NAMALWA (cell line): ENCODE measurements at places on chromosomes 4 and X.

DNA sequence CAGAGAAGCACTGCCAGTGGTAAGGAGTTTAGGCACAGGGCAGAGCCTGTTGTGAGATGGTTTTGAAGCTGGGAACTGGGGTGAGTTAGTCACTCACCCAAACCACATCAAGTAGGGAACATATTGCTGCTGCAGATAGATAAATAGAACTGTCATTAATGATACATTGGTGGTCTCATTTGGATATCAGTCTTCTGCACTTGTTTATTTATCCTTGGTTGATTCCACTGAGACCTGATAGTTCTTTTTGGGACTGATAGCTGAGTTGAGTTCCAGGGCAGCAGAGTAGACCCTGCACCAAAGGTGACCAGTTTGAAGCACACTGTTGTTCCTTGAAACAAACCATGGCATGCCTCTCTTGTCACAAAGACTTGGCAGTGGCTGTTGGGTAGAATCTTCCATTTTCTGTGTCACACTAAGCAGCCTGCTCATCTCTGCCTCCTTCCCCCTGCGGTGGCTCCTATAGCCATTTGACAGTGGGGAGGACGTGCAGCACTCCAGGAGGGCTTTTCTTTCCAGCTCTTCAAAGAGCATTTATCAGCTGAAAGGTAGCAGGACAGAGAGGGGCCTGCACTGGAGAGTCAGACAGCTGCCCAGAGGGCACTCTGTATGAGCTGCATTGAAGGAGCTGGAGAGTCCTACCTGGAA lies 59.7 kb upstream of the TMEM164 start:
- DNase-seq = no peak

DNA sequence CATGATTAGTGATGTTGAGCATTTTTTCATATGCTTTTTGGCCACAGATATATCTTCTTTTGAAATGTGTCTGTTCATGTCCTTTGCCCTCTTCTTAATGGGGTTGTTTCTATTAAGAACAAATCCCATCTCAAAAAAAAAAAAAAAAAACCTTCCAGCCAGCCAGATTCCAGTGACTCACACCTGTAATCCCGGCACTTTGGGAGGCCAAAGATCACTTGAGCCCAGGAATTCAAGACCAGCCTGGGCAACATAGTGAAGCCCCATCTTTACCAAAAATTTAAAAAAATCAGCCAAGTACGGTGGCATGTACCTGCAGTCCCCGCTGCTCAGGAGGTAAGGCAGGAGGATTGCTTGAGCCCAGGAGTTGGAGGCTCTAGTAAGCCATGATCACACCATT lies 5.1 kb downstream of the RAB33B start:
- DNase-seq = no peak

GRCh38 chr4:13159041-13159620 lies 325.0 kb downstream of the RAB28 start:
- DNase-seq = no peak

DNA sequence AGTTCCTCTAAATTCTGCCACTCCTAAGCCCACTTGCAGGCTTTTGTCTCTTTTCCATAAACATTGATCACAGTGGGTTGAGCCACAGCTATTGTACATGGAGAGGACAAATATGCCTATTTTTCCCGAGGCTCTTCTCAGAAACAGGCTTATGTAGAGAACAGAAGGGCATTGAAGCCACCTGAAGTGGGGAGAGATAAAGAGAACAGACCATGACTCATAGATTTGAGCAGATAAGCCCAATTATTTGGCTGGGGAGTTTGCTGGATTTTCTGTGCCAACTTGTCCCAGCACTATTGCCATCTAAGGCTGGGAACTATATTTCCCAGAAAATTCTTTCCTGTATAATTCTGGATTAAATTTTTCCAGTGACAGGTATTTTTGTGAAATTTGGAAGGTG lies 446.1 kb upstream of the RPS6KA3 start:
- no peak for DNase-seq

- DNase-seq = no peak
These were observed 138.0 kb downstream of the VEGFC start for GRCh38 chr4:176654565-176655216.

- no peak for DNase-seq
These were observed 36.3 kb downstream of the HTT-AS start for GRCh38 chr4:3037957-3038461.

DNA sequence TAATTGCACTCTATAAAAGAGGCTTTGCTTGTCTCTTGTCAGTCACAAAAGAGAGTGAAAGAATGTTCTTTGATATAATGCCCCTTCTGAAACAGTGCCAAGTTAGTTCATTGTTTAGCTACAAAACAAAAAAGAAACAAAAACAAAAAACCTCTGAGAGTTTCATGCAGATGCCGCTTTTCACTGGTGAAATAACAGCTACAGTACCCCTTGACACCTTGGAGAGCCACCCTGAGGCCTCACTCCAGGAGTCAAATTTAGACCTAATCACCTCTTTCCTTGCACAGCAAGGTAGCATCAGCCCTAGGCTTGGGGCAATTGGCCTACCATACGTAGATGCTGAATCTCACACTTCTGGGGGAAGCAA lies 185.2 kb downstream of the UNC5C start:
- DNase-seq = no peak

DNA sequence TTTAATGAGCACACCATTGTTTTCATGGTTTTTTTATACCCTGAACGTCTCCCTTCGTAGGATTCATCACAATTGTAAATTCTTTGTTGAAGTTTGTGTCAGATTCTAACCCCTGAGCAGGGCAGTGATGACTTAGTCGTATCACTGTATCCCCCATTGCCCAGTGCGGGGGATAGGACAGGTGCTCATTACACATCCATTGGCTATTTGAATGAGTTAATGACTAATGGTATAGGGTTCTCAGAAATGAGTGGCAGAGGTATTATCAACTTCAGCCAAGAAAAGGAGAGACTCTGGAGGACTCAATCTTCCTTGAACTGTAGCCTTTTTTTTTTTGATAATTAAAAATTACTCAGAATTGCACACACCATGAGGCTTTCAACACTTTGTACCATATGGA lies 64.6 kb downstream of the SYNPO2 start:
- DNase-seq = no peak

DNA sequence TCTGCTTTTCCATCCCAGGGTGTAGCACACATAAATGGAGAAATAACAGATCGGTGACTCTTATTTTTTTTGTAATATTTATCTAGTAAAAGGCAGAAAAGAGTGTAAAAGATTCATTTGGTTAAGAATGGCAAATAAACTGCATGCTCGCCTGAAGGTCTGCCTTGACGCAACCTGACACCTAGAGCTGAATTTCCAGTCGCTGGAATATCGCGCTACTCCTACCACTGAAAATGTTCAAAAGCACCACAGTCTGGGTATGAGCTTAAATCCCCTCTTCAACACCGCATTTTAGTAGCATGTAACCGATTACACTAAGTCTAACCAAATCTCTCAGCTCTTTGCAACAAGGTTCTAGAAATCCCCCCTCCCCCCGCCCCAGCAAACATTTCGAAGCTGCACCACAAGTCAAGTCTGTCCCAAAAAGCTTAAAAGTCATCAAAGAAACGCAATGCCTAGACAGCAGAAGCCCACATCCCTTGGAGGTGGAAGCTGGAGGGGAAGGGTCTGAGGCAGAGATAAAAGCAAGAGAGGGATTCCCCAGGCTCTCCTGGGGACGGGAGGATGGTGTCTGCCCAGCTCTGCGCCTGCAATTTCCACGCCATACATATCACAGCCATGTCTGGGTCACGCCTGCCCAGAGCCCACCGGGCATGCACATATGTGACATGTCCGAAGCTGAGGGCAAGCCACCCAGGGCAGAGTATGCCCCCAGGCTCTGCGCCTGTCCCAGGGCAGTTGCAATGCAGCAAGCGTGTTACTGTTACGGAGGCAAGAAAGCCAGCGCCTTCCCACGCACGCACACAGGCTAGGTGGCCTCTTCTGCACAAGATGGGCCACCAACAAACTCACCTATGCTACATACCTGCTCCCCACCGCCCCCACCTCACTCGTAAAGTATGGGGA lies 1.4 kb downstream of the FGF13 start:
- DNase-seq = no peak

GRCh38 chr4:139331185-139331584 lies 28.9 kb upstream of the NDUFC1 start:
- DNase-seq = no peak

GRCh38 chr4:108560616-108561015 lies 59.8 kb upstream of the RPL34 start:
- DNase-seq = no peak

DNA sequence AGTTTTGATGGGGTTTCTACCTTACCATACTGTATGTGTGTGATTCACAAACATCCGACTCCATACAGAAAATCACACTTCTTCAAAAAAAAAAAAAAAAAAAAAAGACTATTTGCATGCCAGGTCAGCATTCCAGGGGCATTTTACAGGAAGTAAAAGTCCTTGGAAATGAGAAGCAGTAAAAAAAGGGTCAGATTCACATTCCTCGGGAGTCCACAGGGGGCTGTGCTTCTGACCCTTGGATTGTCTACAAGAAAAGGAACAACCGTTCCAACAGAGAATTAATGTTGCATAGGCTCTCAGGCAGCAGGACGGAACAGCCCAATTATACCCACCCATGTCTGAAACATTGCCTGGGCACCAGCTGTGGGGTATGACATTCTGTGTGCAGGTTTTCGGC lies 290.3 kb downstream of the LDB2 start:
- no peak for DNase-seq

DNA sequence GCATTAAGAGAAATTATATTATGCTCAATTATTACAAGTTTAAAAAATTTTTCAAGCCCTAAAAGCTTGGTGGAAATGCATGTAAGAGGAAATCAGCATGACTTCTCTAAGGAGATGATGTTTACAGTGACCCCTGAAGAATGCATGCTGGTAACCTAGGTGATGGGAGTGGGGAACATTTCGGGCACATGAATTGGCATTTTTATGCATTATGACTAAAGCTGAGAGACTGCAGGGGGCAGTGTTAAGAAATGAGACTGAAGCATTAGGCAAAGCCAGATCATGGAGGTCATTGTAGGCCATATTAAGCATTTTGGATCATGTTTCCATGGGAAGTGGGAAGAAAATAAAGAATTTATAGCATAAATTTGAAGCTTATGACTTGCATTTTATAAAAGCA lies 421.3 kb downstream of the FAT4 start:
- peak; percentile 32 for DNase-seq

- no peak for DNase-seq
These were observed 3.5 kb upstream of the TMSB4X start for GRCh38 chrX:12971282-12972003.

GRCh38 chr4:89781321-89781720 lies 55.6 kb downstream of the SNCA start:
- no peak for DNase-seq

DNA sequence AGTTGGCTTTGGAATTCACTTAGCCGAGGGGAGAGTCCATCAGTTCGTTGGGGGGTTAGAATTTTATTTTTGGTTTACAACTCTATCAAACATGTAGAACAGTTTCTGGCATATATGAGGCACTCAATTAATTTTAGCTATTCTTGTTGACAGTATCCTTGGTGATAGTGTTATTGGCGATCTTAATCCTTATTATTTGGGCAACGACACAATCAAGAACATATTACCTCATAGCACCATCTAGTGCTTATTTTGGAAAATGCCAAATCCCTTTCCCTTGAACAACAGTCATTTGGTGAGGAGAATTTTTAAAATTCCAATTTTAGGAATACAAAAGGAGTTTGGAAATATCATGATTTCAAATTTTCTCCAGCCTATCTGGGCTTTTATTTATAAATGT lies 17.9 kb upstream of the PGRMC1 start:
- DNase-seq = peak; percentile 10

DNA sequence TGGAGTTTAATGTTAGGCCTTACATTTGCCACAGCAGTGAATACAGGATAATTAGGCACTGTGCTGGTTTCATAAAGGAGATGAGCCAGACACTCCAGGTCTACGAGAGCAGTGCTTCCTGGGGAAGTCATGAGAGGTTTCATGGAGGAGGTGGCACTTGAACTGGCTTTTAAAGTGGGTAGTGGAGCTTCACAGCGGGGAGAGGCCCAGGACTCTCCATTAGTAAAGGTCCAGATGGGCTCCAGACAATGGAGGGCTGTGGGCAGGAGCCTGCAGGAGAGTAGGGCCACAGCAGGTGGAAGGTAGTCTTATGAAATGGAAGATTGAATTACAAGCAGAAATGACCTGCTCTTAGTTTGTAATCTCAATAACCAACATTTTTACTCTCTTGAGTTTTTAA lies 29.0 kb downstream of the CLDN22 start:
- DNase-seq = no peak
